Stimulated activated CD4-positive, alpha-beta T cell treated with anti-CD3 and anti-CD28 coated beads, Interleukin-12 subunit alpha, Interleukin-12 subunit beta, amount 100 ng/mL, for 4 hours (primary cell): ENCODE measurements at places on chromosomes 13 and 19.
A peak's percentile ranks its signal among the peaks of the same experiment; 100 is the strongest.

GRCh38 chr13:29323954-29324353, 271.5 kb downstream of the SLC7A1 start:
- no peak for DNase-seq

DNA sequence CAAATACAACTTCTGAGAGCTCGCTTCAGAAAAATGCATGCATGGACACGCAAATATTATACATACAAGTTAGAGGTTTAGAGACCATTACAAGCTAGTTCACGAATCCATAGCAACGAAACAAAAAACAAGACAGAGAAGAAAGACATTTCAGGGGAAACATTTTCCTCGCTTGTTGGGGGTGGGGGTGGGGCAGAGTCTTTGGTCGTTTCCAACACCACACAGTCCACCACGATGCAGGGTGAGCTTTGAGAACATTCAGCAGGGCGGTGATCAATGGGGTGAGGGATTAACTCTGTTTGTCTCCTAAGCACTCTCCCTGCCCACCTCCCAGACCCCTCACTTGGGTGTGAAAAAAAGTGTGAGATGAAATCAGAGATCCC, 651 bp downstream of the OXGR1 start:
- no peak for DNase-seq

- no peak for DNase-seq
These were observed 30.0 kb downstream of the FLT1 start for GRCh38 chr13:28464861-28465460.

GRCh38 chr13:37715606-37716015, 117.0 kb upstream of the POSTN start:
- no peak for DNase-seq

DNA sequence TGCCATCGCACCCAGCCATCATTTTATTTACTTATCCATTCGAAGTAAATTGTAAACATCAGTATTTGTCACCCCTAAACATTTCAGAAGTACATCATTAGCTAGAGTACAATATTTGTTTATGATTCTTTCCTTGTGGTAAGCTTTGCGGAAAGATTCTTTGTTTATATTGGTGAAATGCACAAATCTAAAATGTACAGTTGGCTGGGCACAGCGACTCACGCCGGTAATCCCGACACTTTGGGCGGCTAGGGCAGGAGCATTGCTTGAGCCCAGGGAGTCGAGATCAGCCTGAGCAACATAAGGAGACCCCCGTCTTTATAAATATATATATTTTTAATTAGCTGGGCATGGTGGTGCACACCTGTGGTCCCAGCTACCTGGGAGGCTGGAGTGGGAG, 10.1 kb downstream of the LGALS7B start:
- DNase-seq, result no peak

DNA sequence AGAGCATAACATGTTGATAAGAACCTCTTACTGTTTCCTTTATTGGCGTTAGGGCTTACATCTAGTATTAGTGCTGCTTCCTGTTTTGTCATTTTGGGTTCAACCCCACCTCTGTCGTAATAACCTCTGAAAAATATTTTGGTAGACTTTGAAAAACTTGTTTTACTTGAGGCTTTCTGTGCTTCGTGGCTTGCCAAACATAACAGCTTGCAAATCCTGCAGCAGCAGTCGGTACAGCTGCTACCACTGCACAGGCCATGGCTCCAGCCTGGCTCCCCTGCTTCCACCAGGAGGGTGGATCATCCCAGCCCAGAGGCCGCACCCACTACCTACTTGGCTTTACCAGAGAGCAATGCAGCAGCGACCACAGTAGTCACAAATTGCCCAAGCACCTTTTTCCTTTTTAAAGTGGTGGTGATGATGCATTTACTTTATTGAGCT, 11.8 kb upstream of the CEACAM4 start:
- no peak for DNase-seq

GRCh38 chr19:53007606-53008005, 6.1 kb upstream of the ERVV-1 start:
- no peak for DNase-seq

DNA sequence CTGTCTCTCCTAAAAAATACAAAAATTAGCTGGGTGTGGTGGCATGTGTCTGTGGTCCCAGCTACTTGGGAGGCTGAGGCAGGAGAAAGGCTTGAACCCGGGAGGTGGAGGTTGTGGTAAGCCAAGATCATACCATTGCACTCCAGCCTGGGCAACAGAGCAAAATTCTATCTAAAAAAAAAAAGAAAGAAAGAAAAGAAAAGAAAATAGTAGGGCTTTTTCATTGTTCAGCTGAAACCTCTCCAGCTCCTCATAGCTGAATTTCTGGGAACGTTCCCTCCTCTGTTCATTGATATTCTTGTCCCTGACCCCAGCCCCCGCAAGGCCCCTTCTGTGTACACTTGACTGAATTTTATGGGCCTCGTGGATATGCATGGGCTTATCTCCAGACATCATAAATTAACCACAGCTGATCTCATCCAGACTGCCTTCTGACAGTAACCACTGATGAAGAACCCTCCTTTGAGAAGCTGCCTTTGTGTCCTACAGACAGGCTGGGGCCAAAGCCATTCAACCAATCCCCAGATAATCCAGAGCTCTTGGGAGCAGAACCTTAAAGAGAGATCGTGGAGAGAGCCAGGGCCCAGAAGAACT, at the start of gene ELSPBP1:
TSS of gene ELSPBP1 (plus strand) at position 424 of the 594 bp plus-strand sequence. CDS start 14,036 bp downstream, outside the sequence.
- no peak for DNase-seq

- peak; percentile 59 for DNase-seq
These were observed at the start of gene ZNF155 for GRCh38 chr19:43983912-43984686. ZNF155 (plus strand) TSS chr19:43984188; CDS start chr19:43988544, 4,356 bp downstream.

DNA sequence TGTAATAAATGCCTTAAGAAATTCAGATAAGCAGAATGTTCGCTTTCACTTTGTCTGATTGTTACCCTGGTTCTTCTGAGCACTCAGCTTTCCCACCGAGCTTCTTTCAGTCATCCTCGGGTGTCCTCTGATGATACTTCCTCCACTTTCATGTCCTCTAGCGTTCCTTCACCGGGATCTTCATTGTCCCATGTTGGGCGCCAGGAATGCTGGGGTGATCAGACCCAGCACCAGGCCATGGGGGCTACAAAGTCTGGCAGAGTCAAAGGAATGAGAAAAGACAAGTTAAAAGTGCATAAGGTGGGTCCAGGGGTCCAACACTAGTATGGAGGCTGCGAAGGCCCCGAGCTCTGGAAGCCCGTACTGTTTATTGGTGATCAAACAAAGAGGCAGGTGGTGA, 11.7 kb upstream of the C19orf84 start:
- no peak for DNase-seq

- DNase-seq, result no peak
These were observed 59.7 kb upstream of the TRPC4 start for GRCh38 chr13:37929308-37929707.
